NB4 (cell line): ENCODE measurements at places on chromosomes 3 and 15.

DNA sequence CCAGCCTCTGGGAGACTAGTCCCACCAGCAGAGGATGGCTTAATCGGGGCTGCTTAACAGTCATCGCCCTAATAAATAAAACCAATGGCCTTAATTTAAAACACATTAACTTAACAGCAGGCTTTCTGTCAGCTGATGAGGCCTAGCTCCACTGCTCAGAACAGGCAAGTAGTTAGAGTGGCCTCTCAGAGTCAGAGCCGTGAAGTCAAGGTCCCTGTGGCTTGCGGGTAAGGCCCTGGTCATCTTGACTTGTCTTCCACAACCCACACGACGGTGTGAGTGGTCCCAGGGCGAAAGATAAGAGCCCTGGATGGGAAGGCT lies 11.8 kb downstream of the XXYLT1 start:
- no peak for DNase-seq

DNA sequence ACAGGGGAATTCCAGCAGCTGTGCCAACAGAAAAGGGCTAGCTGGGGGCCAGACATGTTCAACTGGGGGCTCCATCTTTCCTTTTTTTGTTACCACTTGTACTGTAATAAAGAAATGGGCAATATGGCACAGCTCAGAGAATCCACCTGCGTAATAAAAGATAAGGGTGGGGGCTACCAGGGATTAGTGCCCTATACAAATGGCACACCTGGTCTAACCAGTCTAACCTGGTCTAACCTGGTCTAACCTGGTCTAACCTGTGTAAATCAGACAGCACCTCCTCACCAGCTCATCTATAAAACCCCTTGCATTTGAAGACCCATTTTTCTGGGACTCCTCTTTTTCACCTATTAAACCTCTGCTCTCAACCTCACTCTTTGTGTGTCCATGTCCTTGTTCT lies 26.2 kb upstream of the CLDN16 start:
- no peak for DNase-seq

DNA sequence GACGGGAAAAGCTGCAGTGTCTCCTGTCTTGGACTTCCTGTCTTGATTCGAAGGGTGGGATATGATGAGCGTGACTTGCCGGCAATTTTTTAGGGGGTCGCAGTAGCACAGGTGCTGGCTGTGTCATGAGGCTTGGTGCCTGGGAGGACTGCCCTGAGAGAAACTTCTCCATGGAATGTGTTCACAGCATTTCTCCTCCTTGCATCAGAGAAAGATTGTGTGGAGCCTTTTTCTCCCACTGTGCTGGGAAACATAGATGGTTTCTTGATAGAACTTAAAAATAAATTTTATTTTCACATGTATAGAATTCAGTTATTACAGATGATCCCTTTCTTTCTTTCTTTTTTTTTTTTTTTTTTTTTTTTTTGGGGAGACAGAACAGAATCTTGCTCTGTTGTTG lies 121.4 kb downstream of the KLHL25 start:
- no peak for DNase-seq

- no peak for DNase-seq
Observed at GRCh38 chr15:89333011-89333860, 1.4 kb downstream of the POLG start.

DNA sequence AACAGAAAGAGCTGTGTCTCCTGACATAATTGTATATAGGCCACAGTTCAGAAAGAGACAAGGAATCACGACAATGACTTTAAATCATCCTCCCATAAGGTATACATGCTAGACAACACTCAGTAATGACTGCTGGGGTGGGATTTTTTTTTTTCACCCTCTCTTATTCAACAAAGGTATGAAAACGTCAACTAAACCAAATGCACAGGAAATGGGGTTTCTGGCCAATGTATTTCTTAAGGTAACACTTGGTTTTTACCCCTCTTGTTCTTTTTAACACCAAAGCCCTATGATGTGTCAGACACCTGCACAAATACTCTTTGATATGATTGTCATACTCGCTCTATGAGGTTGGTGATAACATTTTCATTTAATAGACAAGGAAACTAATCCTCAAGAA lies 78.3 kb downstream of the MCF2L2 start:
- no peak for DNase-seq

- DNase-seq, result peak; percentile 70
Observed at GRCh38 chr15:51672155-51672687, 9.1 kb upstream of the SCG3 start.

DNA sequence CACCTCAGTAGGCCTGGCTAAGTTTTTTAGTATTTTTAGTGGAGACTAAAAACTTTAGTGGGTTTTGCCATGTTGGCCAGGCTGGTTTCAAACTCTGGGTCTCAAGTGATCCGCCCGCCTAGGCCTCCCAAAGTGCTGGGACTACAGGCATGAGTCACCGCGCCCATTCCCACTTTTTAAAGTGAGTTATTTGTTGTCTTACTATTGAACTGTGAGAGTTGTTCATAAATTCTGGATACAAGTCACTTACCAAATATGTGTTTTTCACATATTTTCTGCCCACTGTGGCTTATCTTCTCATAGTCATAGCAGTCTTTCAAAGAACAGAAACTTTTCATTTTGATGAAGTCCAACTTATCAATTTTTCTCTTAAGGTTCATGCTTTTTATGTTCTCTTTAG lies 29.9 kb upstream of the SPSB4 start:
- DNase-seq, result no peak

- no peak for DNase-seq
Observed at GRCh38 chr3:45227071-45227820, 1.2 kb upstream of the TMEM158 start.

DNA sequence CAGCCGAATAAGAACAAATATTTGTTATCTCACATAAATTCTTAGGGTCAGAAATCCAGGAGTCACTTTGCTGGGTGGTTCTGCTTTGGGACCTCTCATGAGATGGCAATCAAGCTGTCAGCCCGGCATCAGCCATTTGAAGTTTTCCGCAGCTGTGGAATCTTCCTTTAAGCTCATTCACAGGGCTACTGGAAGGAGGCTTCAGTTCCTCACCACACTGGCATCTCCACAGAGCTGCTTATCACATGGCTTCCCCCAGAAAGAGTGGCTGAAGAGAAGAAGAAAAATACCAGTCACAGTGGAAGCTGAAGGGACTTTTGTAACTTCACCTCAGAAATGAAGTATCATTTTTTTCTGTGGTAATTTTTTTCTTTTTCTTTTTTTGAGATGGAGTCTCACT lies 267.7 kb downstream of the CHL1 start:
- no peak for DNase-seq

DNA sequence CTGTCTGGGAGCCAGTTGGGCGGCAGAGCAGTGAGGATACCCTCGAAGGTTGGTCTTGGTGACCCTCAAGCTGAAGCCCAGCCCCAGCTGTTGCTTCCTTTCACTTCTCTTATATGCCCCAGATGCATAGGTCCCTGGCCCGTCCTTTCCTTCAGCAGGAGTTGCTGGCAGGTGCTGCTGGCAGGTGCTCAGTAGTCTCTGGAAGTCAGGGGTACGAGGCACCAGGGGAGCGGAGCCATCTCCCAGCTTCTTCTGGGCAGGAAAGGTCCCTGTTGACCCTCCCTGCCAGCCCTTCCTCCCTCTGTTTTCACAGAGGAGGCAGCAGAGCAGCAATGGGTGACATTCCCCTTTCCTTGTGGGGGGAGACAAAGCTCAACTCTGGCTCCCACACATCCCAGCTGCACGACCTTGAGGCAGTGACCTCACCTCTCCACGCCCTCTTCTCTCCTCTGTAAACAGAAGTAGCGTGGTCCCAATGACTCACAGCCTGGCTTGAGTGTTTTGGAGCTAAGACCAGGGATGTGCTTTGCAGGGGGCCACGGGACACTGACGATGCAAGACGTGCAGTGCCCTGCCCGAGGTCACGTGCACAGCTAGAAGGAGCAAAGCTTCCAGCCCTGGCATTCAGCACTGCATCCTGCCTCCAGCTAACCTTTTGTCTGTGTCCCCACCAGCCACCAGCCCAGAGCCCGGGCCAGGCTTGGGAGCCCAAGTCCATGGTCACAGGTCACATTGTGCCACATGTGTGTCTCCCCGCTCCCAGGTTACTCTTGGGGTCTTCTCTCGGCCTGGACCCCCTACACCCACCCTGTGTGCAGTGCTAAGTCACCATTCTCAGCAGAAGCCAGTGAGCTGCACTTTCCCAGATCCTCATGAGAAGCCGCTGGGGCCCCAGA lies 49.7 kb downstream of the SLC6A6 start:
- no peak for DNase-seq

GRCh38 chr3:160224256-160224655 lies 966 bp upstream of the C3orf80 start:
- DNase-seq, result no peak

- no peak for DNase-seq
Observed at GRCh38 chr15:33114374-33114717, 80.2 kb downstream of the FMN1 start.

- DNase-seq, result no peak
Observed at GRCh38 chr3:59503441-59503840, 453.6 kb upstream of the CFAP20DC start.

- DNase-seq, result no peak
Observed at GRCh38 chr3:13885704-13886010, 5.8 kb upstream of the WNT7A start.

GRCh38 chr3:14587740-14588360 lies 47.7 kb upstream of the GRIP2 start:
- no peak for DNase-seq

- DNase-seq, result no peak
Observed at GRCh38 chr15:40250771-40251483, 12.1 kb downstream of the PAK6 start.

GRCh38 chr3:155317211-155317610 lies 23.7 kb upstream of the STRIT1 start:
- DNase-seq, result no peak

DNA sequence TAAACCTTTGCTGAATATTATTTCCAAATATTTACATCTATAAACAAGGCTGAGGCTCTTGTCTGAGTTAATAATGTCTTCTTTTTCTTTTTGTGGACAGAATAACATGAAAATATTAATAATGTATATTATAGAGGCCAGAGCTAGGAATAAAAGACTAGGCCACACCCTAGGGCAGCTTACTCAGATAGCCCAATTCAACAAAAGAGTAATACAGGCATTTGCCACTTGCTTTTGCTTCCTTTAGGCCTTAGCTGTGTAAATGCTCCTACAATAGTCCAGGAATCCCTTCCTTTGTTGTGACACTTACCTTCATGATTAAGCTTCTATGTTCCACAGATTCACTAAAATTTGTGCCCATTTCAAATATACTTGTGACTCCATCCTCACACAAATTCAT lies 16.5 kb downstream of the IMPG2 start:
- DNase-seq, result no peak

DNA sequence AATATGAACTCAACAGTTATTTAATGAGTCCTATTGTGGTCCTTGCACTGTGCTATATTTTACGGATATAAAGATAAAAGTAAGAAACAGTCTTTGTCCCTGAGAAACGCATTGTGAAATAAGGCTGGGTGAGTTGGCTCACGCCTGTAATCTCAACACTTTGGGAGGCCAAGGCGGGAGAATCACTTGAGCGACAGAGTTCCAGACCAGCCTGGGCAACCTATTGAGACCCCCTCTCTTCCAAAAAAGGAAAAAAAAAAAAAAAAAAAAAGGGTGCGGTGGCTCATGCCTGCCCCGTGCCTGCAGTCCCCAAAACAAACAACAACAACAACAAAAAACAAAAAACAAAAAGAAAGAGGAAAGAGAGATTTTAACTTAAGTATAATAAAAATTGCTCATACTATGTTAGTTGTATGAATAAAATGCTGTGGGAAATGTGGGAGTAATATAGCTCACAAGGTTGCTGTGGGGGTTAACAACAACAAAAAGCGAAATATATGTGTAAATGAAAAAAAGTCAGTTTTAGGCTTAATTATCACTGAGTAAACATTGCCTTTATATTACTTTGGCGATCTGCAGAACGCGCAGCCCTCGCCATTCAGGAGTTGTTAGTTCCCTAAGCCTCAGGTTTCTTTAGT lies 461 bp upstream of the FNDC3B start:
- DNase-seq, result peak; percentile 50

DNA sequence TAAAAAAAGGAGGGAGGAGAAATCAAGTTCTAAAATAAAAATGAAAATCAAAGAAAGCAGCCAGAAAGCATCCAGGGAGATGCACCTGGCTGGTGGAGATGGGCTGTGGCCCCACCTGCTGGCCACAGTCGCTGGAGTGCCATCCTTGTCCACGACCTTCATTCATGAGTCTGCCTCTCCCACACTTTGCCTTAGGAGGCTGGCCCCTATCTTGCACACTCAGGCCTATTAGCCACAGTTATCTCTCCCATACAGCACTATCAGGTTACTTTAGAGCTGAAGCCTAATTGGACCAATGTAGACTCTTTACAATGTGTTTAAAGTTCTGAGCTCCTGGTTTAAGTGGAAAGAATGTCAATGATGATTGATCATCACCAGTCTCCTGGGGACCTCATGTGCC lies 392.0 kb upstream of the RORA start:
- DNase-seq, result peak; percentile 11

DNA sequence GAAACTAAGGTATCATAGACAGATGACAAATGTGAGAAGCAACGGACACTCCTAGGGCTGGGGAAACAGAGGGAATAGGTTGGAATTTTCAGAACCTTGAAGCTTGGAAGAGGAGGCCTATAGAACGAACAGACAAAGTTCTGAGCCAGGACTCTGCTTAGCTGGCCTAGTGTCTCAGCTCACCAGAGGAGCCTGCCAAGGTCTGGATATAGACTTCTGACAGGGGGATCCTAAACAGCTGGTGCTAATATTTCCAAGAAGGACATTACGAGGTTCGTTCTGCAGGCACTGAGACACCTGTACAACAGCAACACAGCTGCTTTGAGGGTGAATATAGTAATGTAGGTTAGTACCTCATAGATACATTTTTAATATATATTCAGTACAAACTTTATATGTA lies 266.3 kb downstream of the CHL1 start:
- DNase-seq, result no peak

DNA sequence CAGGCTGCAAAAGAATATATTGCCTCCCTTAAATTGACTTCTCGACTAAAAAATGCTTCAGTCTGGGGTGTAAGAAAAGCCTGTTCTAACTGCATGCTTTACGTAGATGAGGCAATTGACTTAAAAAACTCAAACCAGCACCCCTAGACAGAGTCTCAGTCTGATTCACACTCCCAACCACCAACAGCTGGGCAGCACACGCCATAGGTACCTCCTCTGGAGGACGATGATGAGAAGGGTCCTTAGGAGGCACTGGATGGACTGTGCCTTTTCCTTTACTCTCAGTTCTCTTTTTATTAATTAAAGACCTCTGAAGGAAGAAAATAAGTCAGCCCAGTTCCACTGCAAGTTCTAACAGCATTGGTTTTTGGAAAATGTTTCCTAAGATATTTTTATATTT lies 175.0 kb downstream of the PDZRN3 start:
- DNase-seq, result no peak

DNA sequence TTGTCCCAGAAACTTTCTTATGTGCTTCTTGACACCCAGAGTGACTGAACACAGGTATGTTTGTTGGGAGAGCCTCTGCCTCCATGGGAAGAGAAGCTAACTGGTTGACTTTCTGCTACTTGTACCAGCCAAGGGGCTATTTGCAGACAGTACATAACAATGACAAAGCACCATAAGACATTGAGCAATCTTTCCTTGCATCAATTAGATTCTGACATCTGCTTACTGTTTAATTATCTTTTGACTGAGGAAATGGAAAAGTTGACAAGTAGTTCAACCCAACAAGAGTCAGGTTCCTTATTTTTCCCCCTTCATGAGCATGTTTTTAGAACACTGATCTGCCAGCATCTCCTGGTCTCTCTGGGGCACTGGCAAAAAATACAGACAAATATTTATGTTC lies 157.7 kb downstream of the RPLP1 start:
- peak; percentile 71 for DNase-seq
